KBM-7 (cell line): ENCODE measurements at places on chromosomes 3 and 15.

DNA sequence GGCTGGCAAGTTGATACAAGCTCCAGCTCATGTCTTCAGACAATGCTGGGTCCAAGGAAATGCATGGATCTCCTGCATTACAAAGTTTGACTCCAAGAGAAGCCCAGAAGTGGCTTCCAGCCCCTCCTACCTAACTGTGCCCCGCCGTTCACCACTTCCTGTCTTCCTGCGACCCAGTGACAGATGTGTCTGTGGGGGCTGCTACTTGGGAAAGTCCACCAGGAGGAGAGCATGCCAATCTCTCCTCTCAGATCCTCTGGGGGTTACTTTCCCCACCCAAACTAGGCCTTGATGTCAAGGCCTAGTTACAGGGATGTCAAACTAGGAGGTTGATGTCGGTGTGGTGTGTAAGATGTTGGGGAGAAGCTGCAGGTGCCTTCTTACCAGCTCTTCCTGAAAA lies 133.6 kb upstream of the RASGRP1 start:
- DNase-seq: peak; percentile 61

GRCh38 chr15:34855893-34856292 lies 60.5 kb upstream of the ACTC1 start:
- no peak for DNase-seq

DNA sequence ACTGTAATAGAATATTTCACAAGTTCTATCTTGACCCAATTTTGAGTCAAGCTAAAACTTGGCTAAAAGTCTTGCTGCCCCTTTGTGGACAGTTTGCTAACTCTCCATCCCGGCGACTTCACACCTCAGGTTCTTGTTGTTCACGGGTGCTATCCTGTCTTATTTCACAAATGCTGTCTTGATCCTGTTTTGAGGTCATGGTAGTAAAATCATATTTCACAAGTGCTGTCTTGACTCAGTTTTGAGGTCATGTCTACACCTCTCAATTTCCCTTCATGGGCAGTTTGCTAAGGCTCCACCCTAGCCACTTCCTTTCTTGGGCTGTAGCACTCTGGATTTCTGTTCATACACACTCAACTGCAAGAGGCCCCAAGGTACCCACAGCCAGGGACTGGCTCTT lies 45.0 kb upstream of the GK5 start:
- DNase-seq: no peak

GRCh38 chr15:41511899-41512369 lies 1.7 kb downstream of the LTK start:
- DNase-seq: no peak

DNA sequence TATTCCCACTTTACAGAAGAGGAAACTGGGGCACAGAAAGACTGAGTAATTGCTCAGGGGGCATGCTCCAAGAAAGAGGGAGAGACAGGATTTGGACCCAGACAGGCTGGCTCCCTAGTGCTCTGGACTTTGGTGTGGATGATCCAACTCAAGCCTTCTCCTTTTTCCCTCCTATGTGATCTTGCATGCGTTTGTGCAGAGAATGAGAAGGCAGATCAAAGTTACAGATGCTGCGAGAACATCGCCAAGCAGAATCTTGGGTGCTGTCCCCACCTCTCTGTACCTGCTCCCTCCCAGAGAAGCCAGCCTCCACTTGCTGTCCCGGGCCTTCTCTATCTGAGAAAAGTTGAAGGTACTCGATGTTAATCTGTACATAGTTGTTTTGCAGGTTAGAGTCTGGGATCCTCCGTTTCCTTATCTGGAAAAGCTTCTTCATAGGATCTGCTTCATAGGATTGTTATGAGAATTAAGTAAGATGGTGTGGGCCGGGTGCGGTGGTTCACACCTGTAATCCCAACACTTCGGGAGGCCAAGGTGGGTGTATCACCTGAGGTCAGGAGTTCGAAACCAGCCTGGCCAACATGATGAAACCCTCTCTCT lies 10.2 kb downstream of the GNB5 start:
- DNase-seq: no peak
